NCI-H2227 treated with DMSO at 0.1 percent for 48 hours (cell line): ENCODE measurements at places on chromosomes 4 and X.
A peak's percentile ranks its signal among the peaks of the same experiment; 100 is the strongest.

- DNase-seq: no peak
These were observed 27.5 kb upstream of the PLS3 start for GRCh38 chrX:115533485-115533884.

- no peak for DNase-seq
These were observed 6.2 kb upstream of the MAN2B2 start for GRCh38 chr4:6568689-6569332.

GRCh38 chrX:133151336-133151735 is 54.4 kb upstream of the USP26 start:
- DNase-seq: no peak

DNA sequence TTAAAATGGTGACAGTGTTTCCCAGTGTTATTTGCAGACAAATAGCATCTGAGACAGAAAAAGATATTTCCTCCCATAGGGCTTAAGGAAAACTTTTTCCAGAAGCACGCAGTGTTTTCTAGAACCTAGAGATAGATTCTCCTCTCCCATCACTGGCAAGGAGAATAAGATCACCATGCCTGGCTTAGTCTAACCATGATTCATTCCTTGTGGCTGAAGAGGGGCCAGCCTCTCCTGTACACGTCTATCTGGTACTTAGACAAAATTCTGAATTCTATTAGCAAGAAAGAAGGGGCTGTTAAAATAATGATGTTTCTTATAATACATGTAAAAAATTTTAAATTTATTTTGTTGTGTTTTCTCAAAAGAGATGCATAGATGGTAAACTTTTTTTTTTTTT is 296.1 kb upstream of the LDB2 start:
- no peak for DNase-seq

- no peak for DNase-seq
These were observed 55.4 kb downstream of the MAML3 start for GRCh38 chr4:140098455-140099160.

DNA sequence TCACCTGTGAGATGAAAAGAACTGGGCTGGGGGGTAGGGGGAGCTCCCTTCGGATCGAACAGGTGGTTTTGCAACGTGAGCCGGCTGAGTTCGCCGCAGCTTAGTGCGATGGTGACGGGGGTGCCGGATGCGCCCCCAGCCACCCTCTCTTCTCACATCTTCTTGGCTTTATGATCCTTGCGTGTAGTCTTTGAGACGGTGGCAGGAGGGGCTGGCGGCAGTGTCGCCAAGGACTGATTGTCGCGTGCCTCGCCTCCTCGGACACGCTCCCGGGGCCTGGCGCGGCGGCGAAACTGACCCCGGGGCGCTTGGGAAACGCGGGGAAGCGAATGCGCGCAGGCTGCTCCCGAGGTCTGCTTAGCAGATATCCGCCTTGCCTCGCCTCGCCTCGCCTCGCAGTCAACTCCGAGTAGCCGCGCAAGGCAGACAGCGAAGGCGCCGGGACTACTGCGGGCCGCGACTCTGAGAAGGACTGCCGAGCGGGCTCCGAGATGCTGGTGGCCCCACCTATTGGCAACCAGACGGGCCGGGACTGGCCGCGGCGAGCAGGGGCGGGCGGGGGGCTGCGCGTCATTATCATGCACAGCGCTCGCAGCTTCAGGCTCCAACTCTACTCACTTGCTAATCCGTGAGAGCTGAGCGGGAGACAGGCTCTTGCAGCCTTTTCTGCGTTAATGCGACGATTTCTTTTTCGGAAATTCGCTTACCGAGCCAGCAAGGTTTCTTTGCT is 1.5 kb downstream of the GRID2 start:
- peak; percentile 54 for DNase-seq

DNA sequence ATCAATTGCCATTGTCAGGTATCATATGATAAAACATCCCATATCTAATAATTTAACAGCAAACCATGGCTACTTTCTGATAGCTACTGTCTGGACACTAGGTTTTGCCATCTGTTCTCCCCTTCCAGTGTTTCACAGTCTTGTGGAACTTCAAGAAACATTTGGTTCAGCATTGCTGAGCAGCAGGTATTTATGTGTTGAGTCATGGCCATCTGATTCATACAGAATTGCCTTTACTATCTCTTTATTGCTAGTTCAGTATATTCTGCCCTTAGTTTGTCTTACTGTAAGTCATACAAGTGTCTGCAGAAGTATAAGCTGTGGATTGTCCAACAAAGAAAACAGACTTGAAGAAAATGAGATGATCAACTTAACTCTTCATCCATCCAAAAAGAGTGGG is 7.0 kb downstream of the NPY5R start:
- DNase-seq: no peak

DNA sequence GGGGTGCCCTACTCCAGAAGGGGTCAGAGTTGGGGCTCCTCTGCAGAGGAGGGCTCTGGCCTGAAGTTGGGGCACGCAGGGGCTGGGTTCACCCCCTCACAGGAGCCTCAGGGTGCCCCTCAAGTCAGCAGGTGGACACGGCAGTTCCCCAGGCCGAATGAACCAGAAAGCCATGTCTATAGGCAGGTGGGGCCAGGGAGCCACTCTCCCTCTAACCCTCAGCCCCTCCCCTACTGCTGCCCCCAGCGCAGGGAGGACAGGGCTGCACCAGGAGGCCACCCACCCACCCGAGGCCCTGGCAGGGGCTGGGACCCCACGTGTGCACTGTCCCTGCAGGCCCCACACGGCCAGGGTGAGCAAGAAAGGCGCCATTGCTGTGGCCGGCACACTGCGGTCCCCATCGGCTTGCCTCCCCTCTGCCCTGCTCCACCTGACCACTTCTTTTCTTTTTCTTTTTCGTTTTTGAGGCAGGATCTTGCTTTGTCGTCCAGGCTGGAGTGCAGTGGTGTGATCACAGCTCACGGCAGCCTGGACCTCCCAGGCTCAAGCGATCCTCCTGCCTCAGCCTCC is 83.8 kb downstream of the FAM53A start:
- no peak for DNase-seq
